ENCODE measurements at places on chromosomes 16 and 17.

DNA sequence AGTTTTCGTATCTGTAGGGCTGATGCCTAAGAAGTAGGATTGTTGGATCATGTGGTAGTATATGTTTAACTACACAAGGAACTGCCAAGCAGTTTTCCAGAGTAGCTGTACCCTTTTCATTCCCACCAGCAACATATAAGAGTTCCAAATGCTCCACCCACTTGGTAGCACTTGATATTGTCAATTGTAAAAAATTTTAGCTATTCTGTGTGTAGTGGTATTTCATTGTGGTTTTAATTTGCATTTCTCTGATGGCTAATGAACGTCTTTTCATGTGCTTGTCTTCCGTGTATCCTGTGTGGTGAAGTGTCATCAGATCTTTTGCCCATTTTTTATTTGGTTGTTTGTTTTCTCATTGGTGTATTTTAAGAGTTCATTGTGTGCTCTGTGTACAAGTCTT lies 69.7 kb downstream of the TANC2 start:
- DNase-seq: no peak

GRCh38 chr17:49241692-49242397 lies 11.3 kb upstream of the PHOSPHO1 start:
- DNase-seq: no peak

DNA sequence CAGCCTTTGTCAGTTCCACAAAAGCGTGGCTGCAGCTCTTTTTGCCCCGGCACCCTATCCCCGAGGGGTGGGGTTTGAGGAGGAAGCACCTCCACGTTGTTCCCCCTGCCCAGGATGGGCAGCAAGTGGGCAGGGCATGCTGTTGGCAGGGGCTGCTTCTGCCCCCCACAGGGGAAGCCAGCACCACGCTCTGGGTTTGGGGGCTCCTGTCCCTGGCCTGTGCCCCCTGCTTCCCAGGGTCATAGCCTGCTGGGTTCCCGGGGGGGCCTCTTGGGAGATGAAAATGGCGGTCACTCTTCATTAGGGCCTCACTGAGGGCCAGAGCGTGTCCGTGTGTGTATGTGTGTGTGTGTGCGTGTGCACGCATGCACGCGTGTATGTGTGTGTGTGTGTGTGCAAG lies 22.8 kb downstream of the LASP1 start:
- DNase-seq: no peak

- no peak for DNase-seq
Measured at GRCh38 chr17:63634163-63634562, 11.9 kb downstream of the MAP3K3 start.

GRCh38 chr16:68490829-68491575 lies 42.7 kb upstream of the SMPD3 start:
- no peak for DNase-seq

GRCh38 chr16:620700-621525 lies 9.9 kb upstream of the WFIKKN1 start:
- DNase-seq: no peak
